Activated T-helper 1 cell treated with anti-CD3 and anti-CD28 coated beads, Interleukin-2, amount 50 U/mL, for 16 hours (primary cell): ENCODE measurements at places on chromosomes 3 and 15.

DNA sequence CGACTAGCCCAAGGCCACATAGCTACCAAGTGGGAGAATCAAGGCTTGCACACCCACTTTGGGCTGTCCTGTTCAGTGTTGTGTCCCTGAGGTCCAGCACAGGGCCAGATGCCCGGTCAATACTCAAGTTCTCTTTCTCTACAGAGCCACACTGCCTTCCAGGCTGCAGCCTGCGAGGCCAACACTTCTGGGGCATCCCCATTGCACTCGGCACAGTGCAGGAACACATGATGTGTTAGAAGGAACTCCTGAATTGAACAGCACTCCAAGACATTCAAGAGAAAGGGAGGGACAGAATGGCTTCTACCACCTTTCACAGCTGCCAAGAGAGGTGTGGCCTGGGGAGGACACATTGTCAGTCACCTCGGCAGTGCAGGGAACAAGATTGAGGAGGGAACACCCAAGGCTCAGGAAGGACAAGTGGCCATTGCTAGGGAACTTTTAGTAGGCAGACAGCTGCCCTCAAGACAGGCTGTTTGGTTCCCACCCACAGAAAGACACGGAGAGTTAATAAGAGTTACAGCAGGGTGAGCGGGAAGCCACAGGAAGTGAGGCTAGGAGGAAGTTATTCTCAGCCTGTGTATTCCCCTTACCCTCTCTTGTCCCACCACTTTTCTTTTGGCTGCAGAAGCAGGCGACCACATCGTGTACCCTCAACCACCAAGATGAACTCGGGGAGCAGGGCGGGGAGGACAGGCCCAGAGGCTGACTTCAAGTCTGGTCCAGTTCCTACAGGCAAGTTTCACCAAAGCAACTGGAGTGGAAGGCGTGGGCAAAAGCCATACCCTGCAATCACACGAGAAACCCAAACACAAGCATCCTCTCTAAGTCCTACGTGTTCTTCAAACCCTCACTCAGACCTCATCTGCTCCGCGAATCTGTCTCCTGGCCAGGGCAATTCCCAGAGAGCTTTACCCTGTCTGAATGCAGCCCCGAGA, 69.4 kb downstream of the SRGAP3 start:
- no peak for DNase-seq

- peak; percentile 84 for DNase-seq
These were observed 105.5 kb downstream of the IQSEC1 start for GRCh38 chr3:12967606-12968351.

- DNase-seq = no peak
These were observed 59.6 kb upstream of the TSC22D2 start for GRCh38 chr3:150348500-150348899.

DNA sequence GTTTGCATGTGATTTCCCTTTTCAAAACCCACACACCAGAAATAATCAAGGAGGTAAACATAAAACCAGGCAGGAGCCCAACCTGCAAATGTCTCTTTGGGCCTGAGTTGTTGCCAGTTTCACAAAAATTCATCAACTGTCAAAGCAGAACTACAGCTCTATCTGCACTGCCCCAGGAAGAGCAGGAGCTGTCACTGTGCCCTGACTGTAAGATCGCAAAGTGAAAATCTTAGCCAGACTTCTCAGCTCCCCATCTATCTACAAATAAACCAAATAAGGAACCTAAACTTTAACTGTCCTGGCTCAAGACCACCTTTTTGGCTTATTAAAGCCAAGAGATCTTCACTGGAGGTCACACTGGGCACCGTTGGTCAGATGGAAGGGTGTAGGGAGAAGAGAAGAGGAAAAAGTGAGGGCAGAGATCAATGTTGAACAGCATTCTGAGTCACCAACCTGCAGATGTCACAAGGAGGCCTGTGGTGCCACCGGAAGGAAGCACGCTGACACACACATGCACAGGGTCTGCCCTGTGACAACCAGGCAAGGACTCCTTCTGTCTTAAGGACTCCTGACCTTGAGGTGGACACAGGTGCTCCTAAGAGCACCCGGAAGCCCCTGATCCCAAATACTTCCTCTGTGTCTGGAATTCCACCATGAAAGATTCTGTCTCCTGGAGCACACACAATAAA, 58.7 kb downstream of the RPN1 start:
- DNase-seq = no peak

- no peak for DNase-seq
These were observed 87.0 kb downstream of the FILIP1L start for GRCh38 chr3:100027321-100027720.

- DNase-seq = no peak
These were observed 1.2 kb upstream of the ABHD17C start for GRCh38 chr15:80693682-80694610.

DNA sequence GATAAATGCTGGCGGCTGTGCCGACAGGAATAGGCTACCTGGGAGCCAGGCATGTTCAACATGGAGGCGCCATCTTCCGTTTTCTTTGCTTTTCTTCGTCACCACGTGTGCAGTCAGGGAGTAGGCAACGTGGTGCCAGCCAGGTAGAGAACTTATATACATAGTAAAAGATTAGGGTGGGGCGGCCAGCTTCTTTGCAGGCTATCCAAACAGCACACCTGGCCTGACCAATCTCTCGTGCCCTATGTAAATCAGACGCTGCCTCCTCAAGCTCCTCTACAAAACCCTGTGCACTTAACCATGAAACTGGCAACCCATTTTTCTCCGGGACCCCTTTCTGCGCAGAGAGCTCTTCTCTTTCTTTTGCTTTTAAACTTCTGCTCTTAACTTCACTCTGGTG, 28.6 kb upstream of the OR5K4 start:
- DNase-seq = no peak

GRCh38 chr3:88220126-88220525, 70.4 kb downstream of the C3orf38 start:
- DNase-seq = no peak

- no peak for DNase-seq
These were observed 12.2 kb upstream of the APOD start for GRCh38 chr3:195595785-195596531.

GRCh38 chr3:184311633-184312032, 2.8 kb upstream of the EIF4G1 start:
- DNase-seq = no peak

DNA sequence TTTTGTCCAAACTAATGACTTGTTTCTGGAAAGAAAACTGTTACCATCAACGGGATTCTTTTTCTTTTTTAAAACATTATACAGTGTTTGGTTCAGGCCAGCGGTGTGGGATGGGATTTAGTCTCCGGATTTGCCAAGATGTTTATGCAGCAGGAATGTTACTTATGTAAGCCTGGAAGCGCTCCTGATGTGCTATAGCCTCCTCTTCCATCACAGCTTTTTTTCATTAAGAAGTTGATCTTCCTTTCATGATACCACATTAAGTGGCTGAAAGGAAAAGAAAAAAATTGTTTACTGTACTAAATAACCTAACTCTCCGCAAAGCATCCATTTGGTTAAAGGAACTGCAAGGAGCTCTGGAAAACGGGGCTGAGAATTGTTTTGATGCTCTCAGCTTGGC, 120.5 kb upstream of the ALDH1A3 start:
- no peak for DNase-seq

DNA sequence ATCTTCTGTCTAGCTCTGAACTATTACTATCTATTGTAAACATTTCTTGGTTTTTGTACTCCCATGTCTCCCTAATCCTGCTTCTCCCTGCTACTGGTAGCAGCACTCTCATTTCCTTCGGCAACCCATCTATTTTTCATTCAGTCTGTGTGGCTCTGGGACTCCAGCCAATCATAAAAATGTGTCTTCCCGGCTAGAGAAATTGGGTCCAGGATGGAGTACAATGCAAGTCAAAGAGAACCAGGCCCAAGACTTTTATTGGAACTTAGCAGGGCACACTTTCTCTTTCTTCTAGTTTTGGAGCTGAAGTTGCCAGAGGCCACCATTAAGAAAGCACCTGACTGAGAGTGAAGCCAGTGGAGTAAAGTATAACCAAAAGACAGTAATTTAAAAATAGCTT, 22.8 kb upstream of the ARHGEF26 start:
- DNase-seq = no peak

GRCh38 chr15:70443486-70444273, 319.7 kb downstream of the UACA start:
- DNase-seq = no peak

DNA sequence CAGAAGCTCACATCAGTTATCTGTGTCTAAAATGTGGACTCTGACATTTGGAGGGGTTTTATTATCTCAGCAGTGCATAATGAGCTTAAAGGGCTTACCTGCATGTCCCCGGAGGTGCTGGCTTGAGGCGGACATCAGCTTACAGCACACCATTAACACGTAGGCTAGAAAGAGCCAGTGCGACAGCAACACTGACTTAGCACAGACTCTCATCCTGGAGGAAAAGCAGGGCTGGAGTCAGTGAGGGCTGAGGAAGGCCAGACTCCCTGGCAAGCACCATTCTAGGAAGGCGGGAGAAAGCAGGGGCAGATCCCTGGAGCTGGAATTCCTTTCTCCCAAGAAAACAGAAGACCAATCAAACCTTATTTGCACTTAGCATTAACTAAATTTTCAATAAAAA, 51.7 kb downstream of the TAFA4 start:
- no peak for DNase-seq

- no peak for DNase-seq
These were observed 429.7 kb upstream of the RASGRP1 start for GRCh38 chr15:38994310-38994709.

- no peak for DNase-seq
These were observed 21.6 kb downstream of the ATP2B2 start for GRCh38 chr3:10483686-10484345.

GRCh38 chr3:185308126-185308754, 54.4 kb upstream of the EHHADH start:
- DNase-seq = peak; percentile 9

- DNase-seq = no peak
These were observed 10.5 kb downstream of the GABRG3 start for GRCh38 chr15:26981492-26981891.

DNA sequence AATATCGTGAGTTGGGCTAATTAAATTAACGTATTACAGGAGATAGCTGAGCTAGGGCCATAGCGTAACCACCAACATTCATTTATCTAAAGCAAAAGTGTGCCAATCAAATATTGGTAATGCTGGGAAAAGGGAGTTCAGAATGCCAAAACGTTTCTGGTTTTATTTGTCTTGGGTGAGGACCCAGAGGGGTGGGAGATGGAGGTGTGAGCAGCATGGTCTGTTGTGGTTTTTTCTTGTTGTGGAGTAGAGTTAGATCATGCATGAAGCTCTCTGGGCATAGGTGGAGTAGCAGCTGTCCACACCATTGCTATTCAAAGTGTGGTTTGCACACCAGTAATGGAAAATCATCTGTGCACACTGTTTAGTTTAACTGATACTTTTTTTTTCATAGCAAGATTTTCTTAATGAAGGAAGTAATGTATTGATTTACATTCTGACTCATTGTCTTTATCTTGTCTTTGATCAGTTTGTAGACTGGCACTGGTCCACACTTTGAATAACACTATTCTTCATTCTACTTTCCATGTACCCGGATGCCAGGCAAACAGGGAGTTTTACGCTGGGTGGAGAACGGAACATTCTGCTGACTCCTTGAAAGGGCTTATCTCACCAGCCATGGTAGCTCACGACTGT, 50.8 kb upstream of the CRTC3 start:
- no peak for DNase-seq

DNA sequence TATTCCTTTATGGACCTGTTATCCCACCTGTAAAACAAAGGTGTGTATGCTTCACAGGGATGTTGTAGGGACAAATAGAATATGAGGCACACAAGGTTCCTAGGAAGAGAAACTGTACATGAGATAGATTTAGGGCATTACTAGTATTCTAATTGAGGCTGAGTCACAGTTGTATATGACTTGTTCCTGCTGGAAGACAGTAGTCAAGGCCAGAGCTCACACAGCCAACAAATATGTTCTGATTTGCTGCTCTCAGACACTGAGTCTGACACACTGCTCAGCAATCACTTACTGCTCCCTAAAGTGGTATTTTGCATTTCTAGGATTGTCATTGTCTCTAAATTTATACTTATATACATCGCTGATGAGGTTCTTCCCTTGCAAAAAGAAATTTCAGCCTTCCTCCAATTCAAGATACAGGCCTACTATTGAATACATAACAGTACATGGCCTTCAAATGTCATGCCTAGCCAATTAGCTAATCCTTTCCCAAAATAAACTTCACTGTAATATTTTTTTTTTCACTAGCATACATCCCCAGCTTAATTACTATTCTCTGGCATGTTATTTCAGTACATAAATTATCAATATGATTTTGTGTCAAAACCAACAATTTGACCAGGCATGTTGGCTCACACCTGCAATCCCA, 69.8 kb downstream of the TIGIT start:
- DNase-seq = no peak

- DNase-seq = no peak
These were observed 143.8 kb upstream of the LMCD1 start for GRCh38 chr3:8357859-8358258.

GRCh38 chr3:194571491-194572142, 61.6 kb downstream of the TMEM44 start:
- no peak for DNase-seq

DNA sequence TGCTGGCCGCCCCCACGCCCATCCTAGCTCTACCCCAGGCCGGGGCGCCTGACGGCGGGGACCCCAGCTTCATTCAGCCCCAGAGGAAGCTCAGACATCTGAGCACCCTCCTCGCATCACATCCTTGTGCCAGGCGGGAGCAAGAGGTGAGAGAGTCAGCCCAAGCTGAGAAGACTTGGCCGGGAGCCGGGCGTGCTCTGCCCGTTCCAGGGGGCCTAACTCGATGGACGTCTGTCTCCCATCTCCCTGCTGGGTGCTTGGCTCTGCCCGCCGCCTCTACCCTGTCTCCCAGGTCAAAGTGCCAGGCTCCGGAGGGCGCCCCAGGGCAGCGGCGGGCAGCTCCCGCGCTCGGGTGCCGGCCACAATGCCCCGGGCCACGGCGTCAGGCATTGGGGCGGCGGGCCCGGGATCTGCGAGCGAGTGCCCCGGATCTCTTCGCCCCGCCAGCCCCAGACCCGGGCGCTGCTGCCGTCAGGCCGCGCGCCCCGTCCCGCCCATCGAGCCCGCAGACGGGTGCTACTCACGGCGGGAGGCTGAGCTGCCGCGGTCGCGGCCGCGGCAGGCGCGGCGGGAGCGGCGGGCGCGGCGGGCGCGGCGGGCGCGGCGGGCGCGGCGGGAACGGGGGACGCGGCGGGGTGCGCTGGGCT, 388 bp downstream of the DAPK2 start:
- no peak for DNase-seq

- no peak for DNase-seq
These were observed 409.4 kb upstream of the PPP2R3A start for GRCh38 chr3:135556174-135556573.

GRCh38 chr3:180947761-180948390, 35.4 kb downstream of the FXR1 start:
- DNase-seq = no peak

- DNase-seq = no peak
These were observed 744.0 kb upstream of the SGO1 start for GRCh38 chr3:20930034-20930433.
